ENCODE measurements at places on chromosomes 7 and 10.

DNA sequence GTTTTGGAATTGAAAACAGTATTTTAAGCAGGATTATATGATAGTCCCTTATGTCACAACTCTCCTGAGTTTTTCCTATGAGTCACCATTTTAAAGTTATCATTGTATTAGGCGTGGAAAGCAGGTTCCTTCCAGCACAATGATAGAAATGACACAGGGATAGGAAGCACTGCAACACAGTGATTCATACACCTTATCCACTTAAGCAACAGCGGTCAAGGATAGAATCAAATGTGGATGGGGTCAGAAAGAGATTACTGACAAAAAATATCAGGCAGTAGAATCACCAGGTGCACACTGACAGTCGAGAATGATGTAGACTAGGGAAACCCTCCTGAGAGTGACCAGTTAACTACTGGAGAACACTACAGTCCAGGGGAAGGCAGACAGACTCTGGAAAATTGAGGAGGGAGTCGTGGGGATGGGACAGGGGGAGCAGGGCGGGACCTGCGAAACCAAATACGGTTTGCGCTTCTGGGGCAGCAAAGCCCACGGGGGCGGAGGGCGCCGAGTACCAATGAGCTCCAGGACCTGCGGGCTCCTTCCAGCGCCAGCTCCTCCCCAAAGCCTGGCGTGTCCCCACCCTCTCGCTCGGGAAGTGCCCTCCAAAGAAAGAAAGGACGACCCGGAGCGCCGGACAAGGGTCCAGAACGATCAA lies 479 bp downstream of the PNPLA8 start:
- DNase-seq = no peak

DNA sequence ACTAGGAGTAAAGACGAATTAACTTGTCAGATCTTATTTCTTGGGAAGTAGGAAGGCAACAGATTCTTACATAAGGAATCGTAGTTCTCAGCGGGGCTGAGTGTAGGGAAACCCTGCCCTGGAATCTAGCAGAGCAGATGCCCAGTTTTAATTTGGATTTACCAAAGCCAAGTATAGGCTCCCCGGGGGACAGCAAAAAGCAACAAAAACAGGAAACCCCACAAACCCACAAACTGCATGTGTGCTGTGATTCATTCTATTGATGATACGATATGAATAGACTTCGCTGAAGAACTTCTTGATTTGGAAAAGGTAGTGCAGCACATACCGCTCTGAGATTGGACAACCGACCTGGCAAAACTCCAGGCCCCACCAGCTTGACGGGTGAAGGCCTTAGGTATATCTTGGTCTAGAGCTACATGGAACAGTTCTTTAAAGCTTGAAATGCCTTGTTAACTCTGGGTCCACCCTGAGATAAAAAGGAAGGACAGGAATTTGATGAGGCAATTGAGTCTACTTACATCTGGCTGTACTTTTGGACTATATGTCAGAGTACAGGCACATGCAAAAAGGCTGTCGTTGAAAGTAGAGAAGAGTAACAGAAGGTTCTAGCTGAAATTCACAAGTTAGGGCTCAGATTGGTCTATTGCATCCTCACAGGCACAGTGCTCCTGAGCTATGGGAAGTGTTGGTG lies 49.1 kb downstream of the STRA8 start:
- no peak for DNase-seq

- no peak for DNase-seq
Observed at GRCh38 chr7:128210036-128210347, 31.1 kb upstream of the LEP start.

DNA sequence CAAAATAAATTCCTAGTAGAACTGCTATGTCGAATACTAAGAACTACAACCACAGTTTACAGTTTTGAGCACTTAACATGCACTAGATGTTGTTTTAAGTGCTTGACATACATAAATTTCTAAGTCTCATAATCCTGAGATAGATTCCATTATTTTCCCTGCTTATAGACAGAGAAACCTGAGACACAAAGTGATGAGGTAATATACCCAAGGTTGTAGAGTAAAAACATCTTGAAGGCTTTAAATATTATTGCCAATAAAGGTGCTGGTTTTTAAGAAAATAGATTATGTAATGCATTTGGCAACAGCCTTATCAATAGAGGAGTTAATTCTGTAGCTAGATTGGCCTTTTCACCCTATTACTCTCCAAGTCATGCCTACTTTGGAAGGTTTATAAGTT lies 48.2 kb downstream of the PLEKHA8 start:
- no peak for DNase-seq

- DNase-seq = no peak
Observed at GRCh38 chr7:67588631-67589030, 592.0 kb downstream of the TYW1 start.

DNA sequence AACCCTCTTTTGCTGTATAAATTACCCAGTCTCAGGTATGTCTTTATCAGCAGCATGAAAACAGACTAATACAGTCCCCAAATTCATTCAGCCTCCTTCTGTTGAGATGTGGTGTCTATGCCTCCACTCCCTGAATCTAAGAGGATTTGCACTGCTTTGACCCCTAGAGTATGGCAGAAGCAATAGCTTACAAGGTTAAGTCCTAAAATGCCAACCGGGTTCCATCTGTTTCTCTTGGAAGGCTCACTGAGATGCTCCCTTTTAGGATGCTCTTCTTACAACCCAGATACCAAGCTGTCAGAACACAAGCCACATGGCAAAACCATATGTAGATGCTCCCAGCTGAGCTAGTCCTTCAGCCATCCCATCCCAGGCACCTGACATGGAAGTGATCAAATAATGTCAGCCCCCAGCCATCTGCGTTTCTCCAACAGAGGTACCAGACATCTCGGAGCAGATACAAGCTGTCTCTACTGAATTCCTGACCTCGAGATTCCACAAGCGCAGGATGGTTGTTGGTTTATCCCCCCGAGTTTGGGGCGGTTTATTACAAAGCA lies 20.2 kb downstream of the CALN1 start:
- DNase-seq = no peak

DNA sequence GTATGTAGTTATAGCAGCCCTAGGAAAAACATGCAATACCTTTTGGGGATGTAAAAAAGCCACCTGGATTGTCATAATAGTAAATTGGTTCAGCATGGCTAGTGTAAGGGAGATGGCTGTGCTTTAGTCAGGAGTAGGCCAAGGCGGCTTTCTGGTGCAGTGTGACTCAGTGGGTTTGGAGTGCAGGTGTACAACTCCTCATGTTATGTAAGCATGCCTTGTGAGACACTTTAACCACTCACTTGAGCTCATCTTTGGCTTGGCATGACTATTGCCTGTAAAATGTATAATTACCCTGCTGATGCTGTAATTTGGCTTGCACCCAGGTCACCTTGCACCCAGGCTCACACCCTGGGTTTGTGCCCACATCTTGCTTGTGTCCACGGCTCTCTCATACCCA lies 239.2 kb upstream of the GLI3 start:
- DNase-seq = no peak

DNA sequence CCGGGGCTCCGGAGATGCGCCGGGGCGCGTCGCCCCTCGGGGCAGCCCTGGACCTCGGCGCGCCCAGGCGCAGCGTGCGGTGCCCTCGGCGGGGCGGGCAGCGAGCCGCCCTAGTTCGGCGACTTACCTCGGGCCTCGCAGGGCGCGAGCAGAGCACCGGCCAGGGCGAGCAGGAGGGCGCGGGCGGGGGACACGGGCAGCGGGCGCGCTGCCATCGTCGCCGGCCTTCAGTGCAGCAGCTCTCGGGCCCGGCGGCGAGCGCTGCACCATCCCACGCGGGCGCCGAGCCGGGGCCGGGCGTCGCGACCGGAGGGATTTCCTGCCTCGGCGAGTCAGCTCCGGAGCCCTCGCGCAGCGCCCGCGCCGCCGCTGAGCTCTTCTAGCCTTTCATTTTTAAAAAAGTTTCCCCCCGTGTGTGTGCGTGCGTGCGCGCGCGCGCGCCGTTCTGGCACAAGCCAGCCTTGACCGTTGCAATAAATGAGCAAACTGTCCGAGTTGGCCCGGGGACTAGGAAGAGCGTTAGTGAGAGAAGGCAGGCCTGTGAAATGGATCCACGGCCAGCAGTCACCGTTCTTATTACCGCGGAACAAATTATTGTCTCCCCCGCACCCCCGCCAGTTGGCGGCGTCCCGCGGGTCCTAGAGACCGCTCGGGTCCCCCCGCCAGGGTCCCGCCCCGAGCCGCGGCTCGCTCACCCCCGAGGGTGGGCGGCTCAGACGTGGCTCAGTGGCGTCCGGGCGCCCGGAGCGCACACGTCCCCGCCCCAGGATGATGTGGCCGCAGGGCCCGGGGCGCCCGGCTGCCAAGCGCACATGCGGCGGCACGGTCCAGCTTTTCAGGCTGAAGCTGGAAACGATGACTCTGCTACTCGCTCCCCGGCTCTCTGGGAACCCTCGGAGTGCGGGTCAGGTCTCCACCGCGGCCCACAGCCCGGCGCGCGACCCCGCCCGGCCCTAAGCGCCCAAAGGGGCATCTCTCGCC lies at the start of gene ADAM12:
ADAM12 (minus strand) TSS at position 547 of the 981 bp plus-strand sequence; CDS start at position 215, 332 bp downstream.
- no peak for DNase-seq

- no peak for DNase-seq
Observed at GRCh38 chr10:7082967-7083366, 327.9 kb downstream of the SFMBT2 start.

DNA sequence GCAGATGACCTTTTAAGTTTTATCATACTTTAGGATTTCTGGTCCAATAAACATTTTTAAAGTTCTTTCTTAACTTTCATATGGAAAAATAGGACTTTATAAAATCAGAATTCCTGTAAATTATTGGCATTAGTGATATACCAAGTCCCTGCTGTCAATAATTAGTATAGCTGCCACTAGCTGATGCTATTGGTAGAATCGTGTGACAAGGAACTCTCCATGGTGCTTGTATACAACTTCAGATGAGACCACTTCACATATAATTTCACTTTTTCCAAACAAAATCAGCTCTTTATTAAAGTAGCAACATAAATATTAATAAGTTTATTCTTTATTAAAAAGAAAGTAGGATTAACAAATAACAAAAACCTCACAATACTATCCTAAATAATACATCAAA lies 49.9 kb downstream of the ZNF800 start:
- DNase-seq = no peak

DNA sequence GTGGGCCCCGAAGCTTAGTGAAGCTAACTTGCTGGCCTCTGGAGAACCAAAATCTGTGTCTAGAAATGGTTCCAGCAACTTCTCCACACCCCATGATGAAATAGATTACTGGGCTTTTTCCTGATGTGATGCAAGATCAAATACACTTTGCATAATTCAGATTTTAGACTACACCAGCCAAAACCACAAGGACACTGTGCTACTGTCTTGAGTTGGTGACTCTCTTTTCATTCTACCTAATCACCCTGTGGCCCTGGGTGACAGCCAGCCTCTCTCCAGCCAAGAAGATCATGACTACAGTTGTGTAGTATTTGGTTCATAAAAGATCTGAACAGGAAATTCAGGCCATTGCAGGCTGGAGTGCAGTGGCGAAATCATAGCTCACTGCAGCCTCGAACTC lies 22.2 kb downstream of the AZGP1 start:
- DNase-seq = no peak

GRCh38 chr10:116331815-116332214 lies 7.6 kb downstream of the CCDC172 start:
- no peak for DNase-seq

All from stimulated activated CD4-positive, alpha-beta T cell treated with anti-CD3 and anti-CD28 coated beads, Interleukin-2, amount 100 ng/mL, for 24 hours (primary cell).